GM23248 (cell line): ENCODE measurements at places on chromosomes 3 and 15.
A peak's percentile ranks its signal among the peaks of the same experiment; 100 is the strongest.

- no peaks in the 10 kb centered on the region for H3K36me3 ChIP-seq
- DNase-seq = no peak
- no peak overlapping the region for H3K4me3 ChIP-seq
Observed at GRCh38 chr15:94607176-94607654, 375.9 kb downstream of the MCTP2 start.

- no peak for DNase-seq
- H3K27ac ChIP-seq = no peak overlapping the region
- no peaks in the 10 kb centered on the region for H3K27me3 ChIP-seq
- no peaks in the 10 kb centered on the region for H3K4me1 ChIP-seq
- H3K36me3 ChIP-seq = no peaks in the 10 kb centered on the region
- no peak overlapping the region for H3K4me3 ChIP-seq
Observed at GRCh38 chr15:79180318-79180717, 89.7 kb upstream of the RASGRF1 start.

DNA sequence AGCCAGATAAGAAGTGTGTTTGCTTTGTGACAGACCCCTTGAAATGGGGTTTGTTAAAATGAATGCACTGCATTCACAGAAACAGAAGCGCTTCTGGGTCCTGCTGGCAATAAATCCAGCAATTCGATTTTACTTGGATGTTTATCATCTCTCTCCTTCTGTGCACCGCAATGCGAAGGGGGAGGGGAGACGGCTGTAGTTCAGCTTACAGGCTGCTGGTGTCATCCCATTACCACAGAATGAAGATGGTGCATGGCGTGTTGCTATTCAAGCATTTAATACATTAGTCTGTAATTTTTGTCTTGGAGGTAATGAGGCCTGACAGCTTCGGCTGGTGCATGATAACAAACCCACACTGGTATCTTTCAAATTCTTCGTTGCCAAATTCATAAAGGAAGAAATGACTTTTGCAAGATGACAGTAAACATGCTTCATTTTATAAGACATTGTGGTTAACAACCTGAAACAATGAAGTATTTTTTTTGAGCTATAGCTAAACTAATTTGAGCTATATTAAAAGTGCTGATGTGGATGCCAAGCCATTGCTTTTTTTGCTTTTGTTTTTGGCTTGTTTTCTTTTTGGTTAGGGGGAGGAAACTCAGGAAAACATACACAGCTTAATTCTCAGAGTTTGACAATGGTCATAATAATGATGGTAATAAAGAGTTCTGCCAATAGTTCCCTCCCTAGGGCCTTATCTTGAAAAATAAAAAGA lies 418.3 kb downstream of the OTOL1 start:
- H3K36me3 ChIP-seq = no peaks in the 10 kb centered on the region
- peaks cover 24% of the 10 kb centered on the region for H3K4me1 ChIP-seq
- DNase-seq = peak; percentile 68
- H3K4me3 ChIP-seq = peak overlapping the region; percentile 19
- no peaks in the 10 kb centered on the region for H3K27me3 ChIP-seq

DNA sequence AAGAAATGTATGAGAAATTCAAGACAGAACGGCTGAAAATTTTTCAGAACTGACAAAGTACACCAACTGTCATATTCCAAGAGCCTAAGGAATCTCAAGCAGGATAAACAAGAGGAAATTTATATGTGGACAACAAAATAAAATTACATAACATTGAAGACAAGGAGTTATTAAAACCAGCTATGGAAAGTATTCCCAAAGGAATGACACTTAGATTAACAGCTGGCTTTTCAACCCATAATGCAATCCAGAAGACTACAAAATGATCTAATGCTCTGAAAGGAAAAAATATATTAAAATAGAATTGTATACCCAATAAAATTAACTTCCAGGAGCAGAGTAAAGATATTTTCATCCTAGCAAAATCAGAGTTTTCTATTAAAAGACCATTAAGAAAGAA lies 132.2 kb upstream of the BNIP2 start:
- no peak for DNase-seq
- no peaks in the 10 kb centered on the region for H3K36me3 ChIP-seq
- H3K27me3 ChIP-seq = no peaks in the 10 kb centered on the region

- H3K4me1 ChIP-seq = peaks cover 73% of the 10 kb centered on the region
- H3K4me3 ChIP-seq = no peak overlapping the region
- H3K27ac ChIP-seq = peak overlapping the region; percentile 97
- no peaks in the 10 kb centered on the region for H3K27me3 ChIP-seq
Observed at GRCh38 chr3:112776000-112776399, 70.7 kb downstream of the CD200R1L start.

GRCh38 chr3:73413619-73414018 lies 211.1 kb downstream of the PDZRN3 start:
- no peaks in the 10 kb centered on the region for H3K27me3 ChIP-seq
- H3K4me3 ChIP-seq = no peak overlapping the region
- H3K36me3 ChIP-seq = no peaks in the 10 kb centered on the region
- no peak for DNase-seq
- no peak overlapping the region for H3K27ac ChIP-seq

DNA sequence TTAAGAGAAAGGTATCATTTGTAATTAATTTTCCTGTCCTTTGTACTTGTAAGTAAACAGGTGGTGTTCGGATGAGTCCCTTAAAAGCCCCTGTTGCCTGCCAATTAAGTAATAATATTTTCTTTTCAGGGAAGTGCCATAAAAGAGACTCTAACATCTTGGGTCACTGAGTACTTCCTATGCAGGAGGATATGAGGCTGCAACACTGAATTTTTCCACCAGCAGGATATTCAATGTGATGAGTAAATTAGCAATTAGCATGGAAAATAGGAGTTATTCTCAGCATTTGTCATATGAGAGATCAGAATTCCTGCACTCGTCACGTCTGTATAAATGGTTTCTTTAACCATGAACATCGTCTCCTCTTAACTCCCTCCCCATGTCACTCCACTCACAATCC lies 45.4 kb downstream of the WWTR1 start:
- H3K4me3 ChIP-seq = no peak overlapping the region
- H3K36me3 ChIP-seq = no peaks in the 10 kb centered on the region
- DNase-seq = no peak
- H3K27me3 ChIP-seq = no peaks in the 10 kb centered on the region

- no peaks in the 10 kb centered on the region for H3K4me1 ChIP-seq
- no peak overlapping the region for H3K27ac ChIP-seq
- H3K36me3 ChIP-seq = peaks cover 93% of the 10 kb centered on the region
- no peaks in the 10 kb centered on the region for H3K27me3 ChIP-seq
- no peak for DNase-seq
- no peak overlapping the region for H3K4me3 ChIP-seq
Observed at GRCh38 chr3:98809557-98809956, 46.4 kb downstream of the ST3GAL6 start.

GRCh38 chr3:5194801-5195509 lies 7.4 kb downstream of the EDEM1 start:
- no peaks in the 10 kb centered on the region for H3K27me3 ChIP-seq
- H3K4me1 ChIP-seq = peaks cover 61% of the 10 kb centered on the region
- H3K36me3 ChIP-seq = no peaks in the 10 kb centered on the region; the same call in 1 of the 2 replicates
- H3K27ac ChIP-seq = peak overlapping the region; percentile 89
- peak overlapping the region; percentile 12; the same call in 1 of the 2 replicates for H3K4me3 ChIP-seq
